ENCODE measurements at places on chromosomes 11 and 22.

GRCh38 chr11:774873-775592 lies 2.3 kb downstream of the GATD1 start:
- no peak for DNase-seq

- no peak for DNase-seq
Observed at GRCh38 chr11:117870103-117870952, 6.1 kb downstream of the FXYD6 start.

GRCh38 chr22:39409516-39410029 lies 10.0 kb downstream of the TAB1 start:
- no peak for DNase-seq

DNA sequence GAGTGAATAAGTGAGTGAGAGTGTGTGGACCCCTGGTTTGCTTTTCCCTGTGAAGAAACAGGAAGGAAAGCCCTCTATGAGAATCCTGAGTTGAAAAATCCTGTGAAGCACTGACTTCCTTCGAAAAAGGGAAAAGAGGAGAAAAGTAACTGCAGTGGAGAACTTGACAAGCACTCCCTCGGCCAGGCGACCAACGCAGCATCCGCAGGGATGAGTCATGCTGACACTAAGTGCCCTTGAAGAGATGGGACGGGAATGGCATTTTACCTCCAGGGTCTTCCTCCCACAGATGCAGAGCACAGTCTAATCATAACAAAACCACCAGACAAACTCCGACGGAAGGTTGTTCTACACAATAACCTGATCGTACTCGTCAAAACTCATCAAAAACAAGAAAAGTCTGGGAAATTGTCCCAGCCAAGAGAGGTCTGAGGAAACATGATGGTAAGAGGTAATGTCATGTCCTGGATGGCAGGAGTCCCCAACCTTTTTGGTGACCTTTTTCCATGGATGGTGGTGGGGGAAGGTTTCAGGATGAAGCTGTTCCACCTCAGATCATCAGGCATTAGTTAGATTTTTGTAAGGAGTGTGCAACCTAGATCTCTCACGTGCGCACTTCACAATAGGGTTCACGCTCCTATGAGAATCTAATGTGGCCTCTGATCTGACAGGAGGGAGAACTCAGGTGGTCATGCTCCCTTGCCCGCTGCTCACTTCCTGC lies 132.2 kb upstream of the B3GAT1 start:
- no peak for DNase-seq

- no peak for DNase-seq
Observed at GRCh38 chr22:19933341-19934241, 8.0 kb upstream of the COMT start.

DNA sequence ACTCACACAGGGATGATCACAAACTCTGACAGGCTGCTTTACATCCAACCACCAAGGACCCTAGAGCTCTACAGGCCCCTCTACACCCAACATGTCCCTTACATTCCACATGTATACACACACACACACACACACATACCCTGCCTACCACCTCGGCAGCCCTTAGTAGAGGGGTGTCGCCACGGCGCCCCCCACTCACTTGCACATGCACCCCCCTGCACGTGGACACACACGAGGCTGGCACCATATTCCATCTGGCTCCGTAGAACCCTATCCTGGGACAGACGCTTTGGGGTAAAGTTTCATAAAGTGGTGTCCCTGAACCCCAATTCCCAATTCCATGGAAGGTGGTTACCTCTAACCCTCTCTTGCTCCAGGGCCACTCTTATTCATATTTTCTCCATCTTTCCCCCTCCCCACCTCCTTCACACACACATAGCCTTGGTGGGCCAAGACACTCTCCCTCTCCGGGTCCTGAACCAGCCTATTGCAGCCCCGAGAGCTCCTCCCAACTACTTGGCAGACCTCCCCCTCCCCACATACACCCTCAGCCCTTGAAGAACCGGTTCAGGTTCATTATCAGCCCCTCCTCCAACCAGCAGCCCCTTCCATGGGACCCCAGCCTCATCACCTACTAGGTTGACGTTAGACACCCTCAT lies 809 bp downstream of the PDE2A start:
- no peak for DNase-seq

DNA sequence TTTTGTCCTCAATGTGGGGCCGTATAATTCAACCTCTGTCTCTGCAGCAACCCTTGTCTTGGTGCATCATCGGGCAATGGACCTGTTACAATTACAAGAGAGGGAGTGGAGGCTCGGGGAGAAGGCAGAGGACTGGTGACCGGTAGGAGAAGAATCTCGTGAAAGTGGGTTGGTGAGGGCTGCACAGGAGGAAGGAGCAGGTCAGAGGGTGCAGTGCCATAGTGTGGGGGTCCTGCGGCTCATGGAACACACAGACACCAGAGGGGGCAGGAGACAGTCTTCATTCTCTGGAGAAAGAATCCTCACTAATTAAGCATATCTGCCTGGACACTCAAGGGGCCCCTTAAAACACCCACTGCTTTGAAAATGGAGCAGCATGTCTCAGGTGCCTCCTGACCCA lies 174.7 kb upstream of the B3GAT1 start:
- no peak for DNase-seq

DNA sequence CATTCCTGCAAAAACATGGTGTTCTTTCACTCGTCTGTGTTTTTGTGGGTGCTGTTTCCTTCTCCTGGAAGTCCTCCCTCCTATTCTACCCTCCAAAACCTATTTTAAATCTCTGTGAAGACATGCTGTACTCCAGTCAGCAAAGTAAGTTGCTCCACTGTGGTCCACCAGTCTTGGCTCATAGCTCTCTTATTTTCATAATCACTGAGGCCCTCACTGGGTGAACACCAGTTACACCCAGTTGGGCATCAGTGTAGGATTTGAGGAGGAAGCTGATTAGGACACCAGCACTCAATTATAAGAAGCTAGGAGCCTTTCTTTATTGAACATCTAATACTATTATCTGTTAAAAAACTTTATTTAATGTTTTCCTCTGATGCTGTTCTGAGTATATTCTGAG lies 23.9 kb upstream of the EED start:
- no peak for DNase-seq

DNA sequence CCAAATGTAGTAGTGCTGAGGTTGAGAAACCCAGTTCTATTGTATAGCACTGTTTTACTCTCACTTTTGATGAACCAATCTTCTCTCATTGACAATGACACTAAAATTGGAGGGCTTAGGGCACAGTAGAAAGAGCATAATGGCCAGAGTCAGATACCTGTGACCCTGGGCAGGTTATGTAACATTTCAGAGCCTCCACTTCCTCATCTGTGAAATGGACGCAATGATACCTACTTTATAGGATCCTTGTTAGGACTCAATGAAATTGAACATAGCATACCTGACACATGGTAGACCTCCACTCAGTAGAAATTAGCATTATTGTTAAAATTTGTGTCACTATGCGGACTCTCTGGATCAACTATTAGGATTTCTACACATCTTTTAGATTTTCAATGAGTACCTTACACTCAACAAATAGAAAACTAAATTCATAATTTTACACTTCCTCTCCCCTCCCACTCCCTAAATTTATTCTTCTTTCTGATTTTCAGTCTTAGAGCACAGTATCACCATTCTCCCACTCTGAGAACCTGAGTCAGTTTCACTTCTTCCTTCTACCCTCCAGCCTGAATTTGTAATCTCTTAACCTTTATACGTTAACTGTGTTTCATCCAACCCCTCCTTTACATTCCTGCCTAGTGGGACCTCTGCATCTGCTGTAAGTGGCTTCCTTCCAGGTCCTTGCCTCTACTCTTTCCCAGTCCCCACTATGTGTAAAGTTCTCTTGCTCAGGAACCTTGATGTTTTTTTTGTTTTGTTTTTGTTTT lies 78.3 kb downstream of the MICAL2 start:
- DNase-seq = no peak

DNA sequence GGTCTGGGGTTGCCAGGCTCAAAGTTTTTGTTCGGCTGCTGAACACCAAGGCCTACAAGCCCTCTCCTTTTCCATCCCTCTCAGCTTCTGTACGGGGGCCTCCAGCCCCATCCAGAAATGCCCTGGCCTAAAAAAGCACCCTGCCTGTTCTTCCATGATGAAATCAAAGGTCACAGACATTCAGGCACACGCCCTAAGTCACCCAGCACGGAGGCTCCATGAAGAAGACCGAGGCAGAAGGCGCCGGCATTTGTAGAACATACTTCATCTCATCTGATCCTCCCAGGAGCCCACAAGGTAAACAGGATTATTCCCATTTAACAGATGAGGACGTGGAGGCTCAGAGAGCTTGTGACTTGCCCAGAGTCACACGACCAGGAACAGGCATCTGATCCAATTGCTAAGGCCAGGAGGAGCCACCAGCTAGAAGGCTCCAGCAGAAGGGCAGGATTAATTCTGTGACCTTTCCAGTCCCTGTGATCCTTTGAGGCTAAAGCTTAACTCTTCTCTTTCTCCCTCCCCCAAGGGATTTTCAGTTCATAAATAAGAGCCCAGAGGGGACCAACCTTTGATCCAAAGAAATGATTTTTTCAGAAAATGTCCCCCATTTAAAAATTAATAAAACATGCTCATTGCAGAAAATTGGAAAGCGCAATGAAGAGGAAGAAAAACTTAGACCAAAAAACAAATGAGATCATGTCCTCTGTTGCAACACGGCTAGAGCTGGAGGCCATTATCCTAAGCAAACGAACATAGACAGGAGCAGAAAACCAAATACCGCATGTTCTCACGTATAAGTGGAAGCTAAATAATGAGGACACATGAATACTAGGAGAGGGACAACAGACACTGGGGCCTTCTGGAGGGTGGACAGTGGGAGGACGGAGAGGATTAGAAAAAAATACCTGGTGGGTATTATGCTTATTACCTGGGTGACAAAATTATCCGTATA lies 38.7 kb downstream of the CYTH4 start:
- no peak for DNase-seq

DNA sequence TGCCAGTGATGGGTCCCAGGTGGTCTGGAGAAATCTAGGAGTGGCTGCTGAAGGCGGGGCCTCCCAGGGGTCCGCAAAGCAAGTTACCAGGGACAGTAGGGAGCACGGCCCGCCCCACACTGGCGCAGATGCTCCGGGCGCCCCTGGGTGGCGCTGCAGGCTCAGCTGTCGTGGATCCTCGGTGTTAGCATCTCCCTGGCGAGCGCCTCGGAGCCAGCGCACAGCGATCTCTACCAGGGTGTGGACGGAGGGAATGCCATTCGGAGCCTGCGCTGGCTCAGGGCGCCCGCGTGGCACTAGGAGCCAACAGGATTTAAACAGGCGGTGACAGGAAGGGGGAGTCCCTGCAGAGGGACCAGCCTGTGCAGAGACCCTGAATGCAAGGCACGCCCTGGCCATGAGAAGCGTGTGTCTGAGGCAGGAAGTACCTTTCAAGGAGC lies 20.2 kb downstream of the FADS3 start:
- no peak for DNase-seq

- no peak for DNase-seq
Observed at GRCh38 chr11:131602431-131602830, 232.0 kb downstream of the NTM start.

DNA sequence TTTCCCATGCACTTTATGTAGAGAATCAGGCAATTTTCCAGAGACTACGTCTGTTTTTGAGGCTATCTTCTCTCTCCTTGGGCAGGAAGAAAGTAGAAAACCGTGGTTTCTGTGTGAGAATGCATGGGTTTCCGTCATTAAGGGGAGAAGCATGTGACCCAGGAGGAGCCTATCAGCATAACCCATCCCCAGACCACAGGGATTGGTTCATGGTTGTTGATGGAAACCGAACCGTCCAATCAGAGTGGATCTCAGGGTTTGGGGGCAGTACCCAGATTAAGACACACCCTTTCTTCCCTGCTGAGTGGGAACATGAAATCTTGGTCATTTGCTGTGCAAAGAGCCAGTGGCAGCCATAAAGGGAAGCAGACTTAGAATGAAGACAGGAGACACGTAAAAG lies 517.8 kb downstream of the MN1 start:
- DNase-seq = no peak

DNA sequence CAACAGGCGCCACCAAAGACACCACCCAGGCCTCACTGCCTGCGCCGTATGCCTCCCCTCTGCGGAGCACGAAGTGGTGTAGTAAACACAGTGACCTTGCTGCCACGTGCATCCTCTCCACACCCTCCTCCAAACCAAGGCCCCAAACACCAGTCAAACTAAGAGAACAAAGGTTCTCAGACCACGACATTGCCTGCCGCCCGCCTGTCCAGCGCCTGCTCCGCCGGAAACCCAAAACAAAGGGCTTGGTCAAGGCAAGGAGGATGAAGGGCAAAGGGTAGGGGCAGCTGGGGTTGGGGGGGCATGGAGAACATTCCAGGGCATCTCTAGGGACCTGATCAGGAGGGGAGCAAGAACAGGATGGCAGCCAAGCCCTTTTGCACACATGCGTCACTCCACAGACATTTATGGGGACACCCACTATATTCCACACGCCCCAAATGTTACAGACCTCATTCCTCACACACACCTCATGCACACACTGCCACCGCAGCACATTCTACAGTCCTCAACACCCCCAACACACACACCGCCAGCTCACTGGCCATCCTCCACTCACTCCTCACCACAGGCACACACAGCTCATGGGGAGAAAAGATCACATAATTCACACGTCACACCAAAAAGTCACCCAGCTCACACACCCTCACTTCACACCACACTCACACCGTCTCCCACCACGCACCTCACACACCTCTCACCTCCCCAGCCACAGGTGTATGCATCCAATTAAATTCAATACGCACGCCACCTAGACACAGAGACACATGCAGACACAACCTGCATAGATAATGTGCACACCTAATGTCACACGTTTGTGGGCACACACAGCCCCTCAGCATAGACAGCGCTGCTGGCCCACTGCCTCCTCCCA lies 34.5 kb downstream of the PDE2A start:
- no peak for DNase-seq

GRCh38 chr11:71284525-71285092 lies 32.2 kb upstream of the SHANK2 start:
- no peak for DNase-seq

GRCh38 chr11:107970049-107970448 lies 38.6 kb upstream of the CUL5 start:
- DNase-seq = no peak

DNA sequence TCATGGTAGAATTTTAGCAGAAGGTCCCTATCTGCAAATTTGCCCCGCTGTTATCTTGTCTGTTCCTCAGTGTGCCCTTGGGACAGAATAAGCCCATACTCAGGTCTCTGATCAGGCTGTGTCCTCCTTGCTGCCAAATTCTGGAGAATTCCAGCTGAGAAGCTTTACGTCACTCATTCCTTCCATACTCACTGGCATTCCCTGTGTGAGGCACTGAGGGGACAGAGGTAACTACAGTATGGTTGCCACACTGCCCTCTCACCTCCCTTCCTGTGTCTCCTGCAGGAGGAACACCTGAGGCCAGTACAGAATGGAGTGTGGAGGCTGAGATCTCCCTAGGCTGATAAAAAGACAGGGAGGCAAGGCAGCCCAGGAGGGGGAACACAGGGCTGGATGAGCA lies 31.5 kb downstream of the SHISA8 start:
- DNase-seq = no peak

- DNase-seq = no peak
Observed at GRCh38 chr11:86141727-86142126, 72.8 kb upstream of the PICALM start.

- no peak for DNase-seq
Observed at GRCh38 chr22:49642331-49642730, 185.3 kb downstream of the BRD1 start.

GRCh38 chr11:3907590-3907989 lies 52.1 kb downstream of the STIM1 start:
- no peak for DNase-seq

All from activated naive CD4-positive, alpha-beta T cell (primary cell).